ENCODE measurements at places on chromosomes 7 and 10. TPM values are rescaled to one million over a fixed set of nuclear protein-coding genes. Genes with fewer than 3 reads are reported as not detected.
A peak's percentile ranks its signal among the peaks of the same experiment; 100 is the strongest.

- peaks cover 6% of the 10 kb centered on the region for H3K36me3 ChIP-seq
- no peak overlapping the region for H3K27ac ChIP-seq
- peaks cover 18% of the 10 kb centered on the region for H3K4me1 ChIP-seq
- no peak overlapping the region for H3K4me3 ChIP-seq
These were observed 11.6 kb downstream of the PDLIM1 start for GRCh38 chr10:95279042-95279820.

DNA sequence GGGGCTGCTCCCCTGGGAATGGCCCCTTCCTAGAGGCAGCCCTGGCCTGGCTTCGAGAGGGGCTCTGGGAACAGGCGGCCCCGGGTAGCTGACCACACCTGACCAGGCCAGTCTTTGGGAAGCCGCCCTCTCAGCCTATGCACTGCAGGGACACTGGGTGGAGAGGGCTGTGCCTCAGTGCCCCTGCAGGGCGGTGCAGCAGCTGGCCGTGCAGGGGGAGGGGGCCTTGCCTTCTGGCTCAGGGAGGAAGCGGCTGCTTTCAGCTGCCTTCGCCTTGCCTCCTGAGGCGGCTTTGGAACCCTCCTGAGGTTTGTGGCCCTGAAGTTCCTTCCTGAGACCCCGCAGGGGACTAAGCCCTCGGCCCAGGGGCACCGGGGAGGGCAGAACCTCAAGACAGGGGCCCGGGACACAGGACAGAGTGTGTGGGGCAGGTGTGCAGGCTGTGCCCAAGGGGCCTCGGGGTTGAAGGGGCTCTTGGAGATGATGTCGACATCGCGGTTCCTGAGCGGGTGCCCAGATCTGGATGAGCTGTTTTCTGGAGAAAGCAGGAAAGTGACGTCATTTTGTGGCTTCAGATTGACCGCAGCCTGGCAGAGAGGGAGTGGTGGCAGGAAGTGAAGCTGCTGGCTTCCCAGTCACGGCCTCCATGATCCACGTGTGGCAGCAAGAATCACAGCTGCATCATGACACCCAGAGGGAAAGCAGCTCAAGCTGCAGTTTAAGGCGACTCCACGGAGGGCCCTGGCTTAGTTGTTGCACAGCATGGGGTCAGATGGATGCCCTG lies 17.7 kb downstream of the ADAM8 start:
- no peaks in the 10 kb centered on the region for H3K36me3 ChIP-seq
- H3K27ac ChIP-seq: peak overlapping the region; percentile 65
- no peak for DNase-seq
- peaks cover 5% of the 10 kb centered on the region for H3K4me1 ChIP-seq

- H3K27ac ChIP-seq: no peak overlapping the region
- H3K4me1 ChIP-seq: no peaks in the 10 kb centered on the region
These were observed 10.2 kb upstream of the SLC25A28 start for GRCh38 chr10:99630433-99630832.

- H3K27me3 ChIP-seq: peaks cover 15% of the 10 kb centered on the region
- no peak overlapping the region for H3K27ac ChIP-seq
- H3K4me1 ChIP-seq: peaks cover 4% of the 10 kb centered on the region
- peaks cover 9% of the 10 kb centered on the region for H3K36me3 ChIP-seq
- H3K4me3 ChIP-seq: no peak overlapping the region
- no peak for DNase-seq
These were observed 19.5 kb downstream of the TSPAN33 start for GRCh38 chr7:129163875-129164544.

- DNase-seq: no peak
- no peaks in the 10 kb centered on the region for H3K27me3 ChIP-seq
- H3K27ac ChIP-seq: no peak overlapping the region
- H3K4me3 ChIP-seq: no peak overlapping the region
These were observed 232.9 kb upstream of the PTN start for GRCh38 chr7:137576481-137576880.

GRCh38 chr10:82953909-82954308 lies 1078.9 kb downstream of the NRG3 start:
- no peak for DNase-seq
- H3K4me1 ChIP-seq: peaks cover 6% of the 10 kb centered on the region
- H3K4me3 ChIP-seq: no peak overlapping the region
- H3K27ac ChIP-seq: no peak overlapping the region
- no peaks in the 10 kb centered on the region for H3K27me3 ChIP-seq

GRCh38 chr7:85587785-85588184 lies 400.9 kb upstream of the SEMA3D start:
- no peak for DNase-seq
- H3K4me1 ChIP-seq: peaks cover 6% of the 10 kb centered on the region
- no peak overlapping the region for H3K4me3 ChIP-seq
- peaks cover 51% of the 10 kb centered on the region for H3K27me3 ChIP-seq

DNA sequence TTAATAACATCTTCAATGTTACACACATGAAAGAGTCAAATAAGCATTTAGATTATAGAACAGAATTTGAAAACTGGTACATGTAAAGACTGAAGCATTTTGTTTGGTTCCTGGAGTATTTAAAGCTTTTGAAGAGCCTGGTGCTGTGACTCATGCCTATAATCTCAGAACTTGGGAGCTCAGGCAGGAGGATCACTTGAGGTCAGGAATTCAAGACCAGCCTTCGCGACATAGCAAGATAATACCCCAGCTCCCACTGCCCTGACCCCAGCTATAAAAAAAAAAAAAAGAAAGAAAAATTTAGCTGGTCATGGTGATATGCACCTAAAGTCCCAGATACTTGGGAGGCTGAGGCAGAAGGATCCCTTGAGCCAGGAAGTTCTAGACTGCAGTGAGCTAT lies 87.8 kb downstream of the HDAC9 start:
- H3K27ac ChIP-seq: no peak overlapping the region
- no peaks in the 10 kb centered on the region for H3K27me3 ChIP-seq

GRCh38 chr7:125670926-125671572 lies 741.4 kb upstream of the POT1 start:
- no peaks in the 10 kb centered on the region for H3K36me3 ChIP-seq
- H3K27me3 ChIP-seq: no peaks in the 10 kb centered on the region

ELAPOR2 gene
- 62.8 TPM for total RNA-seq

SEMA4G gene
- total RNA-seq: 57.1 TPM

Data from progenitor cell of endocrine pancreas (in vitro differentiated cells).